NCI-H524 (cell line): ENCODE measurements at places on chromosomes 16 and 17.
A peak's percentile ranks its signal among the peaks of the same experiment; 100 is the strongest.

DNA sequence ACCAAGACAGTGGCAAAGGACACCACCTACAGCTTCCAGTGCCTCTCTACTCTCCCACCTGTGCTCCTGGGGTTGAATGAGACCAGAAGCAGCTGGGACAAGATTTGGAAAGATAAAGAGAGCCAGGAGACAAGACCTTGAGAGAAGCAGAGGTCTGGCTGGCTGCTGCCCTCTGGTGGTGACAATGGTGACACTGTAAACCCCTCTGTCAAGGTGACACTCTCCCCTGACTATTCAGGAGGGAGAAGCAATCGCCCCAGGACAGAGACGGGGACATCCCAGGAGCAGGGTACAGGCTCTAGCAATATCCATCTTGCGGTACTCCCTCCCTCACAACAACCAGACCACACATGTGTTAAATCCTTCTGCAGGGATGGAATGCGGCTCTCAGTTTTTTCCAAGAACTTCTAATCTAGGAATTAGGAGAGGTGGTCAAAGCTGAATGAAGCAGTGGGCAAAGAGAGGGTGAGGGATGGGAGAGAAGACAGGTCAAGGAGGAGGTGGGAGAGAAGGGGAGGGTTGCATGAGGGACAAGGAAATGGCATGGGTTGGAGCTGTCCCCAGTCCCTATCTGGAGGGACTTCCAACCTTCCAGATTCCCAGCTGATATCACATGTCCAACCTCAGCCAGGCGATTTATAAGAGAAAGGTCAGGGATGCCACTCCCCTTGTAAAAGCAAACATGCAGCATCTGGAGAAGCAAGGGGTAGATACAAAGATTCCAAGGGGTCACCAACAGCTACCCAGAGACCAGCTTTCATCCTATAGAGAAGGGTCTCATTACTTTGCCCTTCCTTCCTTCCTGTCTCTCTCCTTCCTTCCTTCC, 2.9 kb downstream of the PHOSPHO1 start:
- peak; percentile 75 for DNase-seq

GRCh38 chr16:73547552-73548403, 499.9 kb upstream of the ZFHX3 start:
- DNase-seq = no peak

DNA sequence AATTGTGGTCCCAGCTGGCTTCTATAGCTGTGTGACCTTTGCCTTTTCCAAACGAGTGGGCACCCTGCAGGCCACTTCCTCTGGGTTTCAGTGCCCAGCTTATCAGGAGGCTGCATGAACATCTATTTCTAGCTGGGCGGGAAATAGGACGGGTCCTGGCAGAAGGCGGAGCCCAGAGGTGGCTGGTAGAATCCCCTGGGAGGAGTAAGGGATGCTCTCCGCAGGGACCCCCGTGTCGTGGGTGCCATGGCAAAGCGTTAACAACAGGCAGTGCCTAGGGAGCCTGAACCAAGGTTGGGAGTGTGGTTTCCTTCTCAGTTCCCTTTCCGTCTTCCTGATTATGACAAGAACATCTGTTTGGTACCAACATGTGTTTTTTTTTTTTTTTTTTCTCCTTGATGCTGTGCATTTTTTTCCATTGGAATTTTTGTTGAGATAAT, 58.2 kb downstream of the PLCG2 start:
- no peak for DNase-seq

- DNase-seq = no peak
Observed at GRCh38 chr17:77609553-77610517, 348.7 kb upstream of the TNRC6C start.

GRCh38 chr17:12839042-12839441, 49.7 kb downstream of the ARHGAP44 start:
- DNase-seq = no peak

DNA sequence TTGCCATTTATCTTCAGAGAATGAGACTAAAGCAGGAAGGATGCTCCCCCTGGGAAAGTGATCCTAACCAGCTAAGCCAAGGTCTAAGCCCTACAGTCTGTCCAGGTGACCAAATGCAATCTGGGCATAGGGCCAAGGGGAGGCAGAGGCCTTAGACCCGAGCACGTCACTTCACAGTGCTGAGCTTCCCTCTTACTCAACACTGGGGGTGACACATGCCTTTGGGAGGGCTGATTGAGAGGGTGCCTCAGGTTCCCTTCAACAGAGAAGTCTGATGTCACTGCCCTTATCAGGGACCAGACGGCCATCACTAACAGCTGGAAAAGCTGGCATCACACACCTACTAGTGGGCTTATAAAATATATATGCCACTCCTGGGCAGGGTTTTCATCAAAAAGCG, 4.0 kb downstream of the CIAO2B start:
- no peak for DNase-seq

DNA sequence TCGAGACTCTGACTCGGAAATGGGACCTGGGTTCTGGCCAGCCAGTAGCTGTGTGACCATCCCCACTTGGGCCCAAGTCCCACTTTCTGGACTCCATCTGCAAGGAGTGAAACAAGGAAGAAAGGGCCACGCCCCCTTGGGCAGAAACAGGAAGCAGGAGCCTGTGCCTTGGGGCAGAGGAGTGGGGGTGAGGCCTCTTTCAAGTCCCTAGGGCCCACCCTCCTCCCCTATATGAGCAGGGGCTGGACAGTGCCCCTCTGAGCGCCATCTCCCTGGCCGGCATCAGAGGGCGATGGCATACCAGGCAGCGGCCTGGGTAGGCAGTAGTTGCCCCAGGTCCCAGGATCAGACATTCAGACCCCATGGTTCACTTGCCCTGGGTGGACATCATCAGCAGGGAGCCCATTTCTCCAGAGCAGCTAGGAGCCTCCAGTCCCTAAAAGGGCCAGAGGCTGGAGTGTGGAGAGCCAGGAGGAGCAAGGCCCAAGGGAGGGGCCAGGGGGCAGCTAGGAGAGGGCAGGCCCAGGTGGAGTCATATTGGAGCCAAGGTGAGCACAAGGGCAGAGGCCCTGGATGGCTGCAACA, 7.1 kb downstream of the BCAR1 start:
- no peak for DNase-seq

DNA sequence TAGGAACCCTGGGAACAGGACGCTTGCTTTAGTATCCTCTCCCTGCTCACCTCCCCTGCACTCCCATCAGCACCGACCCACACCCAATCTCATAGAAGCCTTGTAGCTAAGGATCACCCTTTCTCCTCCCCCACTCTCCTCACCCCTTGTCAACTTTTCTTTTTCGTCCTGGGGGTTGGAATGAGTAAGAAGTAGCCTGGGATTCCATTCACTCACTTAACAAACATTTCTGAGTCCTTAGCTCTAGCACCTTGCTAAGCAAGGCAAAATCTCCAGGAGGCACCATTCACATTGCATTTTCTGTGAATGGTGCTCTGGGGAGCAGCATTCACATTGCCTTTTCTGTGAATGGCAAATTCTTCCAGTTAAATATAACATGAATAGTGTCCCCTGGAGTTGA, 1.1 kb upstream of the PGAP3 start:
- no peak for DNase-seq

DNA sequence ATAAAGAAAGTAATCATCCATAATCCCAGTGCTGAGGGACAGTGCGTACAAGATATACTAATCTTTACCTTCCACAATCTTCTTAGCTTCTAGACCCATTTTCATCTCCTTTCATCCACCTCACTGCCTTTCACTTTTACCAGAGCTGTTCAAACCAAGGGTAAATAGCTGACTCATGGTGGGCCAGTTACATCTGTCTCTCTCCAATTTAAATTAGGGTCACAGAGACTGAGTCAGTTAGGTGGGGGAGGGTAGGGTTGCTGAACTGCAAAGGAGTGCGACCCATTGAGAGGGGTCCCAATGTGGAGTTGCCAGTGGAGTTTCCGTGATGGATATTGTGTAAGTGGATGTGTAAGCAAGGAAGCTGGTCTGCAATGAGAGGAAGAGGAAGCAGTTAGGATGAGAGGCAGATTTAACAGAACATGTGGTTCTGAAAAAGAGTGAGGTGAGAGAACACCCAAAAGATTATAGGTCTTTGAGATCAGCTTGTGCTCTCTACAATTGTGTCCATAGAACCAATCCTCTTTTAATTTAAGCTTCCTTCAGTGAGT, 83.5 kb downstream of the GP2 start:
- DNase-seq = no peak

GRCh38 chr17:63550817-63551639, 751 bp downstream of the DCAF7 start:
- DNase-seq = peak; percentile 78

DNA sequence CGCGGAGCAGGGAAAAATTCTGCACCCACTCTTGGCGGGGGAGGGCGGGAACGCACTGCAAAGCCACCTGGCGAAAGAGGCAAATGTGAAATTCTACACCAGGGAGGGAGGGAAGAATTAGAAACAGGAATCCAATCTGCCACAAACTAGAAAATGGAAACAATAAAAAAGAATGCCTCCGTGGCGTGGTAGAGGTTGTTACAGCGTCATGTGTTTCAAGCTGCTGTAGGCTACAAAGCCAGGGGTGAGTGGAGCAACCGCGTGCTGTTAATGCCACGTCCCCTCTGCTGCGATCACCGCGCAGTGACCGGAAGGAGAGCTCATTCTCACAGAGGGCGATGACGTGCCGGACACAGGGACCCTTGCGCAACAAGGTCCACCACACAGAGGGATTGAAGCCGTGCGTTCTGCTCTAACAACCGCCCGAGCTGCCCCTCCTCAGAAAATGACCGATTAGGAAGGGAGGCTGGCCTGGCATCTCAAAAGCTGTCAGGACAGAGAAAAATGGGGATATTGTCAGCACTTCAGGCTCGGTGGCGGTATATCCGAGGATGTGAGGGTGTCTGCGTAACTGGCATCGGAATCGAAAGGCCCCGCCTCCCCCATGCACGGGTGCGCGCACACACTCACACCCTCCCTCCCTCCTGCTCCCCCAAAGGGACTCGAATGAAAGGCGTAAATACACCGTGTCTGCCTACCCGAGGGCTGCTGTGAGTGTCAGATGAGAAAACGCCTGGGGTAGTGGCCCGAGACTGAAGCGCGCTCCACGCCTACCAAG, 70.8 kb upstream of the TNRC6C start:
- peak; percentile 90 for DNase-seq

DNA sequence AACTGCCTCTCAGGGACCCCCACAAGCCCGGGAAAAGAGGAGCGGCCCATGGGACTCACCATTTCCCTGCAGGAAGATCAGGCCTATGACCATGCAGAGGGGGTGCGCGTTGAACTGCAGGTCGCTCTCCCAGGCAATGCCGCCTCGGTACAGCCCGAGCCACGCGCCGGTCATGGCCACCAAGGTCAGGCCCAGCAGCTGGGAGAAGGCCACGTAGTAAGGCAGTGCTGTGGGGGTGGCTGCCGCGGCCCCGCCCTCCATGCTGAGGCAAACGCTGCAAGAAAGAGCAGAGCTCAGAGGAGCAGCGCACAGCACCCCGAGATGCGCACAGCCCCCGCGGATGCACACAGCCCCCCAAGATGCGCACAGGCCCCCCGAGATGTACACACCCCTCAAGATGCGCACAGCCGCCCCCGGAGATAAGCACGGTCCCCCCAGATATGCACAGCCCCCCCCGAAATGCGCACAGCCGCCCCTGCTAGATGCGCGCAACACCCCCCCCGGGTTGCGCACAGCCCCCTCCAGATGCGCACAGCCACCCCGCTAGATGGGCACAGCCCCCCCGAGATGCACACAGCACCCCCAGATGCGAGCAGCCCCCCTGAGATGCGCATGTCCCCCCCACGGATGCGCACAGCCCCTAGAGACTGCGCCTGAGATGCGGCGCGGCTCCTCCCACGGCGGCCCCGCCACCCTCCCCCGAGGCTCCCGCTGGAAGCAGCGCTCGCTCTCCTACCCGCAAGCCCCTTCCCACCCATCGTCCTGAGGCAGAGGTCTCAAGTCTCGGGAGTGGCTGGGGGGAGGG, 8.6 kb downstream of the CYB561 start:
- DNase-seq = no peak

DNA sequence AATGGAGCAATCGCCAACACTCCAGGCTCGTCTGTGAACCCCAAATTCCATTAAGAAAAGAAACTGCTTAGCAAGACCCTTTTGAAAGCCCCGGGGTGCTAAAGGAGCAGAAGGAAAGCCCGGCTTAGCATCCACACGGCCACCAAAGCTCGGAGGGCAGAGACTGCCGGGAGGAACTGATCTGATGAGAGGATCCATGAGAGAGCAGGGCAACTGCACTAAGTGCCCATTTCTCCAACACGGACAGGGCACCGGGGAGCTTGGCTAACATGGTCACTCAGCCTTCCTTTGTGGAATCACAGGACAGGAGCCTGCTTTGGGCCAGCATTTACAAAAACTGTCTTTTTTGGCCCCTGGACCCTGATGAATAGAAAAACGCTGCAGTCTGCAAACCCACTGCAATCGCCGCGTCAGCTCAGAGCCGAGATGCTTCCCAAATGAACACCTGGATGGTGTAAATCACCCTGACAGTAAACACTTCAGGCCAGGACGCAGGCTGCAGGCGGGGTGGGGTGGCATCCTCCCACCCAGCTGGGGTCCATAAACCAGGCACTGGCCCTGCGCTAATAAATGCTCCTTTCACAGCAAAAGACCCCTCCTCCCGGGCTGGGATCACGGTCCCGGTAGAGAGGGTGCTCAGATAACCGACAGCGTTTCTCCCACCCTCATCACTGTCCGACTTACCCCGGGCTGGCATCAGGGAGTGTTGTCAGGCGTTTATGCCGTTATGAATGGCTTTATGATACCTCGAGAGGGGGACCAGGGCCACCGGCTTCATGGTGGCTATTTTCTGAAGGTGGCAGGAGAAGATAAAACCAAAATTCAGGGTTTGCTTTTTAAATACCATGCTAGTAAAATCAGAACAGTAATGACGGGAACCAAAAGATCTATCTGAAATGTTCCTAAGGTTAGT, 299.5 kb downstream of the IRF8 start:
- no peak for DNase-seq

DNA sequence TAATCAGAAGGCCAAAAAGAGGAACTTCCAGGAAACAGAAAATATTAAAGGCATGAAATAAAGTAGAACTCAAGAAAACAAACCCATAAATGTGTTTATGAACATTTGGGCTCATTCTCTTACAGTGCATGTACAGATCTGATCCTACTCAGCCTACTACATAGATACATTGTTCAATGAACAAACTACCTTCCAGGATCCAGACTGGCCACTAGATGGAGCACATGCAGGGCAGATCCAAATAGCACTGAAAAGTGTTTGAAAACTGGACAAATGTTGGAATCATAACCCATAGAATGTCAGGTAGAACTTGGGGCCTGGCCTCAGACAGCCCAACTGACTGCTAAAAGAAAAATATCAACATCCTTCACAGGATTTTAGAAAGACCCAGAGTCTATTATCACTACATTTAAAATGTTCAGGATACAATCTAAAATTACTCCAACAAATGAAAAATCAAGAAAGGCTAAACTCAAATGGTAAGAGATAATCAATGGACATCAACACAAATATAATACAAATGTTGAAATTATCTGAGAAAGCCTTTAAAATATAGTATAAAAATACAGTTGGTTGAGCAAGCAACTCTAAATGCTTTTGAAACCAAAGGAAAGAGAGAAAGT, 122.4 kb upstream of the NUDT7 start:
- DNase-seq = peak; percentile 35

DNA sequence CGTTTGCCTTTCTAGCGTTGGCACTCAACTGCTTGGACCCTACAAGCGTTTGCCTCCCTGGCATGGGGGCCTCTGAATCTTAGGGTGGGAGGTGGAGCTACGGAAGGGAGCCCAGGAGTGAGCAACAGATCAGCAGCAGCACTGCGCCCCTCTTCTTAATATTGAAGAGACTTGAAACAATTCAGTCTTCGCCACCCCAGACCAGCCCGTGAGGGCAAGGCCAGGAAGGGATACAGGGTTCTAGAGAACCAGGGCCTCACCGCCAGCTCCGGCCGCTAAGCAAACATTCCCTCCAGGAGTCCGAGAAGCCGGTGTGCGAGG, 1.5 kb upstream of the GPRC5C start:
- peak; percentile 41 for DNase-seq

- no peak for DNase-seq
Observed at GRCh38 chr16:57539072-57539796, 2.9 kb upstream of the CCDC102A start.
